ENCODE measurements at places on chromosomes 4 and X.

DNA sequence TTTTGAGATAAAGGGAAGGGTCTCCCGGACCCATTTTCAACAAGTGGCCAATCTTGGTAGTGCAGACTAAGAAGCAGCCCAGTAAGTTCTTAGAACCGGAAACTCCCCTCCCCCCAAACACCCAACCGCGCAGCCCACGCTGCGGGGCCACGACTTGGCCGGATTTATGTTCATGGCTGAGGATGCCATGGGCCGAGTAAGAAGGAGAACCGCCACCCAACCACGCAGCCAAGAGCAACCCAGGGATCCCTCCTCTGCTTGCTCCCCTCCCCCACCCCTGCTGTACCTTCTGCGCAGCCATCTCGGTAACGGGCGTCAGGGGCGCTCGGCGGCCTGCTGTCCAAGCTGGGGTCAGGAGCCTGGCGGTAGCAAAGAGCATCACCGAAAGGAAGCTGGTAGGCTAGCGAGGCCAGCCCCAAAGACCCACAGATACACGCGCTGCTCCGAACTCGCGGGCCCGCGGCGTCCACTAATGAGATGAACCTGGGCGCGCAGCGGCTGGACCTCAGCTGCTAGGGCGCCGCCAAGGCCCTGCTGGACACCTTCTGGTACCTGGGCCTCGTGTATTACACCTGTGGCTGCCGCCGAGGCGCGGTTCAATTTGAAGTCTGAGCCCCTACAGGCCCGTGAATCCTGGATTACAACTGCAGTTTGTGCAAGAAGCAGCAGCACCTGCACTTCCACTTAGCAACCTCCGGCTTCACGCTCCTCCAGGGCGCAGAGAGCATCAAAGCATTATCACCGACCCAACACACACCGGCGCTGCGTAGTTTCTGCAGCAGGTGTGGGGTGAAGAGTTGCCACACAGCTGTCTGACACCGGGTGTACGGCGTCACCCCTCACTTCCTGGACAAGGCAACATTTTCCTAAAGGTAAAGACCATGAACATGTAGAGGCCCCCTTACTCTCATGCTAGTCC, 63.4 kb downstream of the NUDT10 start:
- H3K27me3 ChIP-seq: no peaks in the 10 kb centered on the region
- H3K4me1 ChIP-seq: no peaks in the 10 kb centered on the region
- H3K27ac ChIP-seq: no peak overlapping the region
- no peak for DNase-seq

- 0 out of 2 replicates have a peak, but pooled peaks cover 11% of the 10 kb centered on the region for H3K36me3 ChIP-seq
- H3K4me3 ChIP-seq: no peak overlapping the region
- H3K27ac ChIP-seq: no peak overlapping the region
- no peaks in the 10 kb centered on the region for H3K27me3 ChIP-seq
- no peak for DNase-seq
Measured at GRCh38 chrX:110265661-110266060, 52.2 kb downstream of the AMMECR1 start.

DNA sequence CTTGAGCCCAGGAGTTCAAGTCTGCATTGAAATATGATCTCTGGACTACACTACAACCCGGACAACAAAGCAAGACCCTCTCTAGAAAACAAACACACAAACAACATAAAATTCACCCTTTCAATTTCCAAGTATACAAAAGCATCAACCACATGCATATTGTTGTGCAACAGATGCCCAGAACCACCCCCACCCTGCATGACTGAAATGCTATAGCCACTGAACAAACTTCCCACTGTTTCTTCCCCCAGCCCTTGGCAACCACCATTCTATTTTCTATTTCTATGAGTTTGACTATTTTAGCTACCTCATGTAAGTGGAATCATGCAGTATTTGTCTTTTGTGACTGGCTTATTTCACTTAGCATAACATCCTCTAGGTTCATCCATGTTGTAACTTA, 14.2 kb upstream of the C4orf51 start:
- H3K27me3 ChIP-seq: no peaks in the 10 kb centered on the region
- H3K27ac ChIP-seq: no peak overlapping the region
- no peaks in the 10 kb centered on the region for H3K36me3 ChIP-seq
- no peaks in the 10 kb centered on the region for H3K4me1 ChIP-seq

DNA sequence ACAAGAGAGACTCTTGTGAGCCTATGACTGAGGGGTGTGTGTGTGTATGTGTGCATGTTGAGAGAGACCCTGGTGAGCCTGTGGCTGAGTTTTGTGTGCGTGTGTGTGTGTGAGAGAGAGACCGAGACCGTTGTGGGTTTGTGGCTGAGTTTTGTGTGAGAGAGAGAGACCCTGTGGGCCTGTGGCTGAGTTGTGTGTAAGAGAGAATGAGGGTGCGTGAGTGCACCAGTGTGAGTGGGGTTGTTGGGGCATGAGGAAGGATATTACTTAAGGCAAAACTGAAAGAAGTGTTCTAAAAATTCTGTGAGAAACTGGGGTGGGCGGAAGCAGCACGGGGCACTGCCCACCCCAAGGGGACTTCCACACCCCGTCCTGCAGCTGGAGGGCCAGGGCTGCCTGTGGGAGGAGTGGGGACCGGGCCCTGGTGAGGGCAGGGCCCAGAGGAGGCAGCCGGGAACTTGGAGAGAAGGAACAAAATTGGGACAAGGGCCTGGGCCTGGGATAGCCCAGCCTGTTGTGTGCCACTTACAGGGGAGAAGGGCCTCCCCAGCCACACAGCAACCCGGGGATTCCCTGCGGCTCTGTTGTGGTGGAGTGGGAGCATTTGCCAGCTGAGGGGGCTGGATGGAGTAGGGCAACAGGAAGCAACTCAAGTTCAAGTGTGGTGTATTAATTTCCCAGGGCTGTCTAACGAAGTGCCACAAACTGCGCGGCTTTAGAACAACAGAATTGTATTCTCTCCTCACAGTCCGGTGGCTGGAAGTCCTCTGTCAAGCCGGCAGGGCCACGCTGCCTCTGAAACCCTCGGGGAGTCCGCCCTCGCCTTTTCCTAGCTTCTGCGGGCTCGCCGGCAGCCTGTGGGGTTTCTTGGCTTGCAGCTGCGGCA, 22.1 kb downstream of the TMEM131L start:
- H3K36me3 ChIP-seq: no peaks in the 10 kb centered on the region
- no peak overlapping the region for H3K4me3 ChIP-seq
- H3K4me1 ChIP-seq: peaks cover 36% of the 10 kb centered on the region
- H3K27ac ChIP-seq: no peak overlapping the region
- DNase-seq: no peak

- DNase-seq: no peak
- H3K27ac ChIP-seq: no peak overlapping the region
- no peaks in the 10 kb centered on the region for H3K36me3 ChIP-seq
- no peak overlapping the region for H3K4me3 ChIP-seq
Measured at GRCh38 chr4:110849461-110849860, 226.6 kb upstream of the PITX2 start.

- no peaks in the 10 kb centered on the region for H3K36me3 ChIP-seq
- peaks cover 14% of the 10 kb centered on the region for H3K27me3 ChIP-seq
- H3K4me3 ChIP-seq: no peak overlapping the region
- no peaks in the 10 kb centered on the region for H3K4me1 ChIP-seq
- no peak for DNase-seq
Measured at GRCh38 chr4:2427383-2428334, 8.9 kb downstream of the CFAP99 start.

DNA sequence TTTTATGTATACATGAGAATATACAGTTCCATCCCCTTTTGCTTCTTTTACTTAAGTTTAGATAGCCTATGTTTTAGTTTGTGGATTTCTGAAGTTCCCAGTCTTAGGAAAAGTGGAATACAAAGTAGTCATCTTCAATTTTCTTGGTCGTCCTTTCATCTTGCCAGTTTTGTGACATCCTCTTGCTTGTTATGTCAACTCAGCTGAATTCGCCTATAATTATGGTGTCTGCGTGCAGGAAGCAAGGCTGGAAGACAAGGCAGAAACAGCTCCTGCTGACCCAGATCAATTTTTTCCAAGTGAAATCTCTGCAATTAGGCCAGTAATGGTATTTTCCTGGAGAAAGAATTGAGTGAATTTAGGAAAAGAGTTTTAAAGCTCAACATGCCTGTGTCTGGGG, 28.1 kb upstream of the NYX start:
- no peak overlapping the region for H3K27ac ChIP-seq
- no peaks in the 10 kb centered on the region for H3K4me1 ChIP-seq
- H3K27me3 ChIP-seq: no peaks in the 10 kb centered on the region
- no peaks in the 10 kb centered on the region for H3K36me3 ChIP-seq

- H3K27ac ChIP-seq: no peak overlapping the region
- H3K27me3 ChIP-seq: no peaks in the 10 kb centered on the region
- DNase-seq: no peak
- H3K4me1 ChIP-seq: no peaks in the 10 kb centered on the region
- H3K4me3 ChIP-seq: no peak overlapping the region
Measured at GRCh38 chr4:164780839-164781238, 26.9 kb downstream of the SMIM31 start.

- no peaks in the 10 kb centered on the region for H3K27me3 ChIP-seq
- no peaks in the 10 kb centered on the region for H3K36me3 ChIP-seq
- no peak overlapping the region for H3K4me3 ChIP-seq
- no peak for DNase-seq
Measured at GRCh38 chr4:12965334-12965733, 518.8 kb downstream of the RAB28 start.

DNA sequence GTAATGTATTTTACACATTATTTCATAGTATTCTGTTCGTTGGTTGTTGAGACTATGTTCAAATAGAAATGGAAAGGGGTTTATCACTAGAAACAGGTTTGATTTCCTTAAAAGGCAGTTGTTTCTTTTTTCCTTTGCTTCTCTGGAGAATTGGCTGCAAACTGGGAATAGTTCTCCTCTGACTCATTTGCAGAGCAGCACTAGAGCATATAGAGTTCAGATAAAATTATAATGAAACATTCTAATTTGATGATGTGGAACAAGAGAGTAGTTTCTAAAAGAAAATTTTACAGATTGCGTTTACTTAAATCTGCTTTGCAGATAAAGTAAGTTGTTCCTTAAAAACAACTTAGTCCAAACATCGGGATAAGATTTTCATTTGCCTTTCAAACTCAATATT, 29.7 kb downstream of the SYNPO2 start:
- H3K27me3 ChIP-seq: no peaks in the 10 kb centered on the region
- DNase-seq: peak; percentile 70
- H3K36me3 ChIP-seq: no peaks in the 10 kb centered on the region
- peaks cover 13% of the 10 kb centered on the region for H3K4me1 ChIP-seq

GRCh38 chr4:78079726-78080430, 22.8 kb downstream of the FRAS1 start:
- no peaks in the 10 kb centered on the region for H3K4me1 ChIP-seq
- H3K27ac ChIP-seq: no peak overlapping the region
- no peak for DNase-seq
- H3K27me3 ChIP-seq: no peaks in the 10 kb centered on the region
- no peak overlapping the region for H3K4me3 ChIP-seq

Measured in PC-9 (cell line).